ENCODE measurements at places on chromosomes 4 and X.

- DNase-seq, result no peak
These were observed 1.5 kb downstream of the BEND4 start for GRCh38 chr4:42150653-42151567.

DNA sequence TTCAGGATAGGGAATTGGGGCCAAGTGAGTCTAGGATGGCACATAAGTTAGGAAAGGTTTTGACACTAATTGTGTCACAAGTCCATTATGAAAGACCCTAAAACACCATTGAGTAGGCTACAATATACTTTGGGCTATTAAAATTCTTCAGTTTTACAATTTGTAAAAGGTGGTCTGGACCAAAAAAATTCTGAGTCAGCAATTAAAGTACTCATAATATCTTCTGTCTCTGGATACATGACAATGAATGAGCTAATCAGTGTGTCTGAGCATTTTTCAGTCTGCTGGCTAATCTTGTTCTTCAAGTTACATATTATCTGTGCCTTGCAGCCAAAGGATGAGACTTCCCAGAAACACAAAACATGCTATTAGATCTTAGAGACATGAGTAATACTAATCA, 14.3 kb downstream of the ARMCX1 start:
- DNase-seq, result no peak

DNA sequence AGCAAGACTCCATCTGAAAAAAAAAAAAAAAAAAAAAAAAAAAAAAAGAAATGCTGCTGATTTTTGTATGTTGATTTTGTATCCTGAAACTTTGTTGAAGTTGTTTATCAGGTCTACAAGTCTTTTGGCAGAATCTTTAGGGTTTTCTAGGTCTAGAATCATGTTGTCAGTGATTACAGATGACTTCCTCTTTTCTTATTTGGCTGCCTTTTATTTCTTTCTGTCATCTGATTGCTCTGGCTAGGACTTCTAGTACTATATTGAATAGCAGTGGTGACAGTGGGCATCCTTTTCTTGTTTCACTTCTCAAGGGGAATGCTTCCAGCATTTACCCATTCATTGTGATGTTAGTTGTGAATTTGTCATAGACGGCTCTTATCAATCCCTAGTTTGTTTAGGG, 334.4 kb downstream of the SPRY1 start:
- DNase-seq, result no peak

GRCh38 chr4:112523764-112524505, 8.0 kb upstream of the NEUROG2 start:
- no peak for DNase-seq

DNA sequence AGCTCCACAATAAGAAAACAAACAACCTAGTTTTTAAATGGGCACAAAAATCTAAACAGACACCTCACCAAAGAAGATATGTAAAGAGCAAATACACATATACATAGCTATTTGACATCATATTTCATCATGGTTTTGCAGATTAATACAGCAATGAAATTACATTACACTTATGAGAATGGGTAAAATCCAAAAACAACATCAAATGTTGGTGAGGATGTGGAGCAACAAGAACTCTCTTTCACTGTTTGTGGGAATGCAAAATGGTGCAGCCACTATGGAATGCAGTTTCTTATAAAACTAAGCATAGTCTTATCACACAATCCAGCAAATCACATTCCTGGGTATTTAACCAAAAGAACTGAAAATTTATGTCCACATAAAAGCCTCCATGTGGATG, 25.0 kb downstream of the TLR6 start:
- no peak for DNase-seq

- no peak for DNase-seq
These were observed 191.3 kb upstream of the CTSO start for GRCh38 chr4:156144961-156145360.

Measured in NCI-H460 (cell line).